HS-27A (cell line): ENCODE measurements at places on chromosomes 11 and 22.

- DNase-seq: no peak
Observed at GRCh38 chr11:93572621-93573020, 29.4 kb upstream of the SMCO4 start.

- no peak for DNase-seq
Observed at GRCh38 chr22:20968281-20968977, 1.4 kb downstream of the AIFM3 start.

GRCh38 chr11:986270-986951 lies 50.1 kb downstream of the MUC6 start:
- DNase-seq: no peak

DNA sequence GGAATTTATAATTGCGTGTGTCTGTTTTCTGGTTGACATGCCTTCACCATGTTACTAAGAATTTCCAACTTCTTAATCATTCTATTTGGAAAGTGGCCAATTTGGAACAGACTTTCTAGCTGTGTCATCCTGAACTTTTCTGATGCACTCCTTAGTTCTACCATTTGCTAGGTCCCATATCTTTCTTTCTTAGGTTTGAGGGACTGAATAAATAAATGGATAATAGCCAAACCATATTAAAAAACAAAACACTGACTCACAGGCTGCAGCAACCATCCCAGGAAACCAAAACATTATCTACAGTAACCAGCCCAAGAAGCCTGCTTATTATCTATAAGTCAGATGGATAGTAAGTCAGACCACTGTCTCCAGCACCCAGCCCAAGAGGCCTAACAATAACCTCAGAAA lies 57.5 kb upstream of the PLET1 start:
- DNase-seq: peak; percentile 82

DNA sequence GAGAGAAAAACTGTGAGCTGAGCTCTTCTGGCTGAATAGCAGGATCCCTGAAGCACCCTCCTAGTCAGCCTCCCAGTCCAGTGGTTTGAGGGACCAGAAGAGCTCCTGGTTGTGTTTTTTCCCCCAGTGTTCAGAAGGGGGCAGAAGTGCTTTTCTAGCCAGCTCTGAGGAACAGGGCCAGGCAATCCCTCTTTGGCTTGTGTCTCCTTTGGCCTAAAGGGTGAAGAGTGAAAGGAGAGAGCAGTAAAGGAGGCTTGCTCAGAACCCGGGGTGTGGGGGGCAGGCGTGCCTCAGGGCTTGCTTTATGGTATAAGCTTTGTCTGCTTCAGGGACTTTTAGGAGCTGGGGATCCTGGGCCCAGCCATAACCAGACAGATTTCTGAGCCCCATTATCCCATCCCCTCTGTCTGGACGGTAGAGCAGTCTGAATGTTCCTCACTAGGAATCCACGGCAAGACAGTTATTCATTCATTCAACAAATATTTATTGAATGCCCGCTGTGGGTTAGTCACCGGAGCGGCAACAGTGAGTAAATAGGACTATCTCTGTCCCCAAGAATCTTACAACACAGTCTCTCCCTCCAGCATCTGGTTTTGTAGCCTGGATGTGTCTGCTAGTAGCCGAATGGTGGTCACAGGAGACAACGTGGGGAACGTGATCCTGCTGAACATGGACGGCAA lies 14.5 kb downstream of the ACP2 start:
- DNase-seq: peak; percentile 54

GRCh38 chr11:68936676-68937620 lies 33.3 kb downstream of the IGHMBP2 start:
- no peak for DNase-seq

DNA sequence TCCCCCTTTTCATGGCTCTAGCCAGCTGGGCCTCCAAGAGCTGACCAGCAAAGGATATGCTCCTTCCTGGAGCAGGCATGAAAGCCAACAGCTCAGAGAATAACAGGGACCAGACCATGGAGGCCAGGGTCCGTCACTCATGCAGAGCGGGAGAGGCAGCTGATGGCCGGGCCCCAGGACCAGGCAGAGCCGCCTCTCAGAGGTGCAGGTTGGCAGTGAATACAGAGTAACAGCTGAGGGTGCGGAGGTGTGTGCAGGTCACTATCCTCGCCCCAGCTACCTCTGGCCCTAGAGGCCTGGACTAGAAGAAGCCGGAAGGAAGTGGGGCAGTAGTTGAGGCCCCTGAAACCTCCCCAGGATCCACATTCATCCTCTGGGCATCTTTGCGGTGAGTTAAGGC lies 1377.3 kb downstream of the TBC1D22A start:
- no peak for DNase-seq

DNA sequence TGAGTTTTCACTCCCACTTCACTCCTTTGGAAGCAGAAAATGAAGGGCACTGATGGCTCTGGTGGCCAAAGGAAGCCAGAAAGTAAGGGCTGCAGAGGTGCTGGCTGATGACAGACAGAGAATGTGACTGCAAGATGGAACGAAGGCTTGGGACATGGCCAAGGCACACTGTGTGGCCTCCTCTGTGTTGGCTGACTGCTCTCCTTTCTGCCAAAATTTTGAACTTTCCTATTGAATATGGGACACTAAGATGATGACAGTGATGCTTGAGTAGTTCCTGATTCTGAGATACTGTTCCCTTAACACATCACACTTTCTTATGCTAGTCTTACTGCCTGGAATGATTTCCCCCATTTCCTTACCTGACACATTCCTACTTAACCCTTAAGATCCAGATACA lies 156.4 kb downstream of the SWAP70 start:
- no peak for DNase-seq

DNA sequence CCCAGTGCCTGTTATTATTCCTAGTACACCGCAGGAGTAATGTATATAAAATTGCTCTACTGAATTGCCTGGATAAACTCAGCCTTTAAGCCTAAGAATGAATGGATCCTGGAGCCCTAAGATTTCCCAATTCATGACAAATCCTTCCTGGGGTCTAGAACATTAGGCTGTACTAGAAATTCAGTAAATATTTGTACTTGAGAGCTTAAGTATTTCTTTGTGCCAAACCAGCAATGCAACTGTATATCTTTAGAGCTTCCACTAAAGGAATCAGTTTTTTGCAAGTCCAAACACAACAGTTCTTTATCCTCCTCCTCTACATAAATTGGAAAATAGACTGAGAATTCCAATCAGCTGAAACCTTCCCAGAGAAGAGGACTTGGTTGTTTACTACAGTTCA lies 65.6 kb downstream of the FAM168A start:
- DNase-seq: no peak

DNA sequence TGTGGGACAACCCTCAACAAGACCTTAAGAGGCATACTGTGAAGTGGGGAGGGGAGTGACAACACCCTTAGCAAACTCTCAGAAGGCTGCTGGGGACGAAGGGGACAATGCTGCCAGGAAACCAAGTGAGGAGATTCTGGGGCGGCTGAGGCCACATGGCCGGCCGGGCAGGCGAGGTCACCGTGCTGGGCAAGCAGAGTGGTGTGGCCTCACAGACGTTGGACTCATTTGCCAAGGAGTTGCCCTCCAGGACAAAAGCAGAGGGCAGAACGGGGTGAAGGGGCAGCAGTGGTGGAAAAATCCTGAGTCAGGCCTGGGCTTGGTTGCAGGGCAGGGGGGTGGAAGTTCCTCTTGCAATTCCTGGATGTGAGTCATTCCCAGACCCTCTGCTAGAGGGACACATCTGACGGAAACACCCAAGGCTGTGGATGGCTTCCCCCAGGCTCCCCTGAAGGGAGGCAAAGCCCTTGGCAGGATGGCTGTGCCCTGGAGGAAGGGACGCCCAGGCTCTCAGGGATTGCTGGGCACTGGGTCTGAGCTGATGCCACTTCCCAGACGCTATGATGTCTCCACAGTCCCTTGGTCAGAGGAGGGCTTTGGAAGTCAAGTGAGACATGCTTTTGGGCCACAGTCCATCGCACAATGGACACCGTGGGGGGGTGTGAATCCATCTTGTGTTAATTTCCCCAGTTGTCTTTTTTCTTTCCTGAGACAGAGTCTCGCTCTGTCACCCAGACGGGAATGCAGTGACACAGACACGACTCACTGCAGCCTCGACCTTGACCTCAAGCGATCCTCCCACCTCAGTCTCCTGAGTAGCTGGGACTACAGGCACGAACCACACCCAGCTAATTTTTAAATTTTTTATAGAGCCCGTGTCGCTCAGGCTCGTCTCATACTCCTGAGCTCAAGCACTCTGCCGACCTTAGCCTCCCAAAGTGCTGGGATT lies 16.2 kb upstream of the SHANK3 start:
- DNase-seq: peak; percentile 19

GRCh38 chr11:116162886-116163230 lies 609.9 kb downstream of the BUD13 start:
- DNase-seq: no peak

DNA sequence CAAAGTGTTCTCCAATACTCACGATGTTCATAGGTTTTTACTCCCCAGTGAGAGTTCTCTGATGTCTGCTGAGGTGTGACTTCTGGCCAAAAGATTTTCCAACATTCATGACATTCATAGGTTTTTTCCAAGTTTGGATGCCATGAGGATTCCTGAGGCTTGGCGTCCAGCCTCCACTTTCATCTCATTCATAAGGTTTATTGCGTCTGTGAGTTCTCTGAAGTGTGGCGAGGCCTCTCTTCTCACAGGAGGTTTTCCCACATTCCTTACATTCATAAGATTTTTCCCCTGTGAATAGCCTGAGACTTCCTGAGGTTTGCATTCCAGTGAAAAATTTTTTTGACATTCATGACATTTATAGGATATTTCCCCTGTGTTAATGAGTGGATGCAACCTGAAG lies 1014.1 kb downstream of the LRRC4C start:
- no peak for DNase-seq

GRCh38 chr11:13717331-13717730 lies 48.9 kb downstream of the FAR1 start:
- peak; percentile 47 for DNase-seq

- no peak for DNase-seq
Observed at GRCh38 chr11:47148903-47149531, 27.7 kb downstream of the ARFGAP2 start.

DNA sequence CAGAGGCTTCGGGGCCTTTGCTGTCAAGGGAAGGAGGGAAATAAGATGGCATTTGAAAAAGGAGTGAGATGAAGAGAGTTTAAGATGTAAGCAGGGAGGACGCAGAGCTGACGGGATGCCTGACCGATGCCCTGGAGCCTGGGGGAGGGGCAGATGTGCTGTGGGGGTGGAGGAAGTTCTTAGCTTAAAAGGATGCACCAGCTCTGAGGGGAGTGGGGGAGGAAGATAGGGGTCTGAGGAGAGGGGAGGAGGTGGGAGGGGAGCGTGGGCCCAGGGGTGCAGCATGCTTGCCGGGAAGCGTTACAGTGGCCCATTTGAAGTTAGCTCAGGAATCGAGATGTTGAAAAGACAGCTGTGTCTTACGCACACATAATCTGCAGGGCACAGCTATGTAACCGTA lies 56.3 kb downstream of the RPS6KA4 start:
- no peak for DNase-seq

DNA sequence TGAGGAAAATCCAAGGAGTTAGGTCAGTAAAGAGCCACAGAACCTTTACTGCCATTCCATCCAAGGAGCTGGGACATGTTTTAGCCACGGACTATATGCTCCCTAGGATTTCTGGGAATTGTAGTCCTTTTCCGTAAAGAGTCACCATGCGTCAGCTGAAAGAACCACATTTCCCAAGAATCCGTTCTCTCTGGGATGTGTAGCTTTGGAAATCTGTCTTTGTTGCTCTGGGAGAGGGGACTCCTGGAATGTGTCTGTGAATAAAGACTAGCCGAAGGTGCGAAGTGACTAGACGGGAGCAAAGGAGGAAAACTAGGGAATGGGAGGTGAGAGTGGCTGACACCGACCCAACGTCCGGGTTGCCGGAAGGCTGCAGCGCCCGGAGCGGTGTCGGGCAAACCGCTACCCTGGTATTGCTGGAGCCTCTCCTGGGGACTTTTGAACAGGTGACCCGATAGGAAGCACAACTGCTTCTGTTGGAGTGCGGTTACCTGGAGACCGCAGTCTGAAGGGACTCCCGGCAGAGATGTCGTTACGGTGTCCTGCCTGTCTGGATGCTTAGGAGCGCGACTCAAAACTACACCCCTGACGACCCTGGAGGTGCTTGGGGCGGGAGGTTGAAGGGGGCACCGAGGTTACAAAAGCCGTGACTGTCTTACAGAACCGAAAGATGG lies at the start of gene IFTAP:
TSS of gene IFTAP (plus strand) at position 187 of the 674 bp plus-strand sequence. CDS start 15,602 bp downstream, outside the sequence.
- DNase-seq: peak; percentile 78

- no peak for DNase-seq
Observed at GRCh38 chr11:116697639-116698038, 75.1 kb downstream of the BUD13 start.

- no peak for DNase-seq
Observed at GRCh38 chr11:131704682-131705081, 334.3 kb downstream of the NTM start.

- DNase-seq: no peak
Observed at GRCh38 chr11:47587723-47588326, 1.3 kb downstream of the FAM180B start.

DNA sequence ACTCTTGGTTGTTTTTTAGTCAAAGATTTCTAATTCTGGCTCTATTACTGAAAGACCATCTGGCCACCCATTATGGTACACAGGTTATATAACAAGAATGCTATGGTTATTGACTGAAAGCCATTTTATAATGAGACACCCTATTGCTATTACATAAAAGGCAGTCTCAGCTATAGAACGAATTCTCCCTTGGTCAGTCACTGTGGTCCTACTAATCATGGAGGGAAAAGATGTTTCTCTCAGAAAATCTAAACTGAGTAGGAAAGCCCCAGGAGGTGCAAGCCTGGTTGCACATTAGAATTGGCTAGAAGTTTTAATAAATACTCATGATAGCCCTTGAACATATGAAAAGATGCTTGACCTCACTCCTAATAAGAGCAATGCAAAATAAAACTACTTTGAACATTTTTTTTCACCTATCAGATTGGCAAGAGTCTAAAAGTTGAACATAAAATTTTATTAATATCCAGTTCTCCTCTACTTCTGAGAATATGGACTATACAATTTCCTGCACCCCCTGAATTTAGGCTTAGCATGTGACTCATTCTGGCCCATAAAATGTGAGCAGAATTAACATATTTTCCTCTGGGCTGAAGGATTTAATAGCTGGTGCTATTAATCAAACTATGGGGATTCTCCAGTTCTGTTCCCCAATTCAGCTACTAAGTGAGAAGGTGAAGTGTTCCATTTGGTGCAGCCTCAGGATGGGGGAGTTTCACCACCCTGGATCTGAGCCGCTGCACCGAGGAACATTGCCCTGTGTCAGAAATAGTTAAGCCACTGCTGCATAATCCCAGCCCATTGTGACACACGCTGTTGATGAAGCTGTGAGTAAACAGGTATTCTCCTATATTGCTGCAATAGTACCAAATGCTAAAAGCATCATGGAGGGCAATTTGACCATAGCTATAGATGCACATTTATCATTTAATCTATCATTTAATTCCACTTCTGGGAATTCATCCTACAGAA lies 11.5 kb upstream of the CRKL start:
- DNase-seq: no peak
